Activated T-helper 9 cell treated with anti-CD3 and anti-CD28 coated beads, Interleukin-2, amount 50 U/mL, for 16 hours (primary cell): ENCODE measurements at places on chromosomes 13 and 19.
A peak's percentile ranks its signal among the peaks of the same experiment; 100 is the strongest.

DNA sequence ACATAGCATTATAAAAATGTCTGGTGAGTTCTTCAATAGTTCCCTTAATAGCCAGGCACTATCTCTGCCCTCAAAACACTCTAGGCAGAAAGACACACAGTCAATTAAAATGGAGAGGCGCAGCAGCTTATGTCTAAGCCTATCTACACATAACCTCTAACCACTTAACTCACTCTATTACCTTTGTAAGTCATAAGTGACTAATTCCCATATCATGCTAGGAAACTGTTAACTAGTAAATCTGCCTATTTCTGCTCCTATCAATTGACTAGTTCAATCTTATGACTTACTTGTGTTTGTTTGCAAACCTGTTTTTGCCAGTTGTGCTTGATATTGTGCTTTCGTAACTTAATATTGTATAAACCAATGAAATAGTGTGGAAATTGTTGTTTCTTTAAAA, 3.2 kb downstream of the CCDC122 start:
- no peak for DNase-seq

DNA sequence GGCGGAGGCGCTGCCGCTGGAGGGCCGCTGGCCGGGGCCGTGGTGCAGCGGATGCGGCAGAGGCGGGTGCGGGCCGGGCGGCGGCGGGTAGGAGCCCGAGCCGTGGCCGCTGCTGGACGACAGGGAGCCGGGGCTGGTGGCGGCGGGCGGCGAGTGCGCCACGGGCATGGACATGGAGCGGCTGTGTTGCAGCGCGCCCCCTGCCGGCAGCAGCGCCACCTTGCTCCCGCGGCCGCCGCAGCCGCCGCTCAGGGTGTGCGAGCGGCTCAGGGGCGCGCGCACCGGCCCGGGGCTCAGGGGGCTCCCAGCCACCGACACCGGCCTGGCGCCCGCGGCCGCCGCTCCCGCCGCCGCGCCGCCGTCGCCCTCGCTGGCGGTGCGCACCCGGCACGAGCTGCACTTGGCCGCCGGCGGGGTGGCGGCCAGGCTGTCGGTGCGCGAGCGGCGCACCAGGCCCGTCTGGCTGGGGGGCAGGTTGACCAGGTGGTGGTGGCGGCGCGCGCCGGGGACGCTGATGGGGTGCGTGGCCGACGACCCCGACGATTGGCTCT, 1.7 kb downstream of the IRS2 start:
- peak; percentile 62 for DNase-seq

DNA sequence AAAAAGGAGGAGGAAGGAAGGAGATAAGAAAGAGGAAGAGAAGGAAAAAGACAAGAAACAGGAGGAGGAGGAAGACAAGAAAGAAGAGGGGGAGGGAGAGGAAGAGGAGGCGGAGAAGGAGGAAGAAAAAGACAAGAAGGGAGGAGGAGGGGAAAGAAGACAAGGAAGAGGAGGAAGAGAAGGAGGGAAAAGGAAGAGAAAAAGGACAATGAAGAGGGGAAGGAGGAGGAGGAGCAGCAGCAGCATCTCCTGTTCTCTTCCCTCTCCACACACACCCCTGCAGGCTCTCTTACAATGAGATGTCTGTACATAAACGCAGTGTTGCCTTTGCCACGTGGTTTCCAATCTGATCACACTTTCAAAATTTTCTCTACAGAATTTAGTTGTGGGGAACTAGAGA, 66.6 kb downstream of the RUBCNL start:
- DNase-seq, result no peak

DNA sequence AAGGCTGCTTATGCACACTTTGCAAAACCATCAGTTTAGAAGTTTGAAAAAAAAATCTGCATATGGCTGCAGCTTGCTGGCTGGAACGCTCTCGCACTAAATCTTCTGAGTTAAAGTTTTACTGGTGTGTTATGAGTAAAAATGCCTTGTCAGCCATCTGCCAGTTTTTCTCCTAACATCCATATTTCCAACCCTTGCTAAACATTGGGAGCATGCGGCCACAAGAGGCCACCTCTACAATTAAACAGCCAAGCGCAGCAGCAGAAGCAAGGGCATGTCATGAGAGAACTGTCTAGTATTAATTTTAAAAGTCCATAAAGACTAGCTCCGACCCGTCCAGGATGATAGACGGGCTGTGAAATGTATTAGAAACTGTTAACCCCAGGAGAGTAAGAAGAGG, 248.3 kb downstream of the TSHZ3 start:
- no peak for DNase-seq
